ENCODE measurements at places on chromosomes 12 and 14.

GRCh38 chr14:55912344-55912743 lies 205.9 kb upstream of the PELI2 start:
- DNase-seq, result no peak

GRCh38 chr14:103483600-103483999 lies 39.0 kb downstream of the CKB start:
- no peak for DNase-seq

DNA sequence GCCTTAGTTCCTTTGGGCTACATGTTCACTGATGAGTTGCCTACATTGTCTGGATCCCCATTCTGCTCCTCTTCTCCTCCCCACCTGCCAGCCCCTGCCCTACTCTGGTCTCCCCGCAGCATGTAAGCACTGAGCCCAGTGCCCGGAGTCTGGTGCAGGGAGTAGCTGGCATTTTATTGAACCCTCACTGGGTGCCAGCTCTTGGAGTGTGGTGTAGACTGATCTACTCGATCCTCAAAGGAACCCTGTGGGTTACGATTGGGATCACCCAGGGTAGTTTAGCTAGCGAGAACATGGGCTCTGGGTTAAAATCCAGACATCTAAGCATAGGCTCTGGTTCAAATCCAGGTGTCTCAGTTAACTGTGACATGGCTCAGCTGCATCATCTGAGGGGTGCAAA lies 8.3 kb upstream of the SERPINA6 start:
- no peak for DNase-seq

DNA sequence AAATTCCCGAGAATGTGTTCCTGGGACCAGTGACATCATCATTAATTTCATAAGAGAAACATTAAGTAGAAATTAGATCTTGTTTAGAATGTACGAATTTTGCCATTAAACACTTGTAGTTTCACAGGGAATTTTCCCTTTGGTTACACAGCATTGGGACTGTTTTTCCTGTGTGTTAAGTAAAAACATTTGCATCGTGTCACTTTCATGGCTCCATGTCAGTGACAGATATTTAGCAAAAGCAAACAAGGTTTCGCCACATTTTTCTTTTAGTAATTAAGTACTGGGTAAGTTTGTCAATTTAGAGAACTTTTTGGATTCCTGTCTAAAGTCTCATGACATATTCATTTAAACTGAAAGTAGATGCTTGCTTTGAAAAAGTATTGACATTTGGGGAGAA lies 45.5 kb upstream of the OVCH1 start:
- DNase-seq, result no peak

DNA sequence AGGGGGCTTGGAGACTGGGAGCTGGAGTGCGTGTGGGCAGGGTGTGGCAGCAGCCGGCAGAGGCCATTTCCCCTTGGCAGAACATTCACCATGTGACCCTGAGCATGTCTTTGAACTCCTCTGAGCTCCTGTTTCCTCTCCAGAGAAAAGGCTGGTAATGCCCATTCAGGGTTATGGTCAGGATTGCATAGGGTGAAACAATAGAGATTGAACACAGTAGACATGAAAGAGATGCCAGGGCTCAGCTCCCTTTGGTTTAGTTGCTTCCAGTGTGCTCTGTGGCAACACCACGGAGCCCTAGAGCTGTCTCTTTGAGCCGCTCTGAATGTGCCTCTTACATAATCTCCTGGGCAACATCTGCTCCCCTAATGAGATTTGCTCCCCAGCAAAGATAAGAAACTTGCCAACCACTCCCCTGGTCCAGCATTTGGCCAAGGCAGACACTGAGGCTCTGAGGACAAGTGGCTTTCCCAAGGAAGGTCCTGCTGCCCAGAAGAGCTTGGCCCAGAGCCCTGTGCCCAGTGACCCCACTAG lies 4.6 kb downstream of the IFI27 start:
- DNase-seq, result no peak

DNA sequence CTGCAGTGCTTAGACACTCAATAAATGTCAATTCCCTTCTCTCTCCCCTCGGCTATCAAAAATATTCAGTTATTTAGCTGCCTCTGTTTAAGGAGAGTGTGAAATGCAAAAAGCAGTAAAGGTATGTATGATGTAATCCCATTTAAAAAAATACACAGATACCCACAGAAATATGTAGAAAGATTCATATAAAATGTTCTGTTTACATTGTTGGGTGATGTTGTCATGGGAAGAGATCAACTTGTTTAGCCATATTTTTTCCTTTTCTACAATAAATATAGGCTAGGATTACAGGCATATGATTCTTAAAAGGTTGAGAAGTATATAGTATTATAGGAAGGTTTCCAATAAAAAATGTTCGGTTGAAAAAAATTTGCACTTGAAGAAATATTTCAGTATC lies 7.8 kb downstream of the PPP2R3C start:
- no peak for DNase-seq

- DNase-seq, result no peak
Measured at GRCh38 chr14:94680862-94681288, 68.7 kb downstream of the SERPINA3 start.

DNA sequence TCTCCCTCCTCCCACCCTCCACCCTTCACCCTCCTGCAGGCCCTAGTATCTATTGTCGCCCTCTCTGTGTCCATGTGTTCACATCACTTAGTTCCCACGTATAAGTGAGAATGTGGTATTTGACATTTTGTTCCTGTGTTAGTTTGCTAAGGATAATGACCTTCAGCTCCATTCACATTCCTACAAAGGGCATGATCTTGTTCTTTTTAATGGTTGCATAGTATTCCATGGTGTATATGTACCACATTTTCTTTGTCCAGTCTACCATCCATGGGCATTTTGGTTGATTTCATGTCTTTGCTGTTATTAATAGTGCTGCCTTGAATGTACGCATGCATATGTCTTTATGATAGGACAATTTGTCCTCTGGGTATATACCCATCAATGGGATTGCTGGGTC lies 29.6 kb downstream of the C12orf71 start:
- DNase-seq, result no peak

GRCh38 chr12:10722502-10722904 lies 620 bp downstream of the YBX3 start:
- peak; percentile 44 for DNase-seq

DNA sequence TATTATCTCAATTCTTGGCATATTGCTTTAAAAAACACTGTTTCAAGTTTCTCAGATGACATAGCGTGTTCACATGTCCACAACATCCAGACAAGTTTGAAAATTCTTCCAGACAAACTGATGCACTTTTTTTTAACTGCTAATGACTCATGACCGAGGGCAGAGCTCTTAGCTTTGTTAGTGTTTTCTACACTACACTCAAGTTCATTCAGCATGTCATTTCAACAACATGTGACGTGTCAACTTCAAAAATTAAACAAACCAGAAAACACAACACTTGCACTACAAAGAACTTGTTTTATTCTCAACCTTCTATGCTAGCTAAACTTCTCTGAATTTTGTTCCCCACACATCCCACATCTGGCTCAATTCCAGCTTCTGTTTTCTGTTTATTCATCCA lies 1186.3 kb upstream of the FLRT2 start:
- DNase-seq, result no peak

DNA sequence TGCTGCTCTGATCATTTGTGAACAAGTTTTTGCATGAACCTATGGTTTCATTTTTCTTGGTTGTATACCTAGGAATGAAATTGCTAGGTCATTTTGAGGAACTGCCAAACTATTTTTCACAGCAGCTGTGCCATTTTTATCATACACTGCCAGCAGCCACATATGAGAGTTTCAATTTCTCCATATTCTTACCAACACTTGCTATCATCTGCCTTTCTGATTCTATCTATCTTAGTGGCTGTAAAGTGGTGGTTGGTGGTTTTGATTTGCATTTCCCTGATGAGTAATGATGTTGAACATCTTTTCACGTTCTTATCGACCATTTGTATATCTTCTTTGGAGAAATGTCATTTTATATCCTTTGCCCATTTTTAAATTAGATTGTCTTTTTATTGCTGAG lies 146.1 kb downstream of the C12orf75 start:
- no peak for DNase-seq

DNA sequence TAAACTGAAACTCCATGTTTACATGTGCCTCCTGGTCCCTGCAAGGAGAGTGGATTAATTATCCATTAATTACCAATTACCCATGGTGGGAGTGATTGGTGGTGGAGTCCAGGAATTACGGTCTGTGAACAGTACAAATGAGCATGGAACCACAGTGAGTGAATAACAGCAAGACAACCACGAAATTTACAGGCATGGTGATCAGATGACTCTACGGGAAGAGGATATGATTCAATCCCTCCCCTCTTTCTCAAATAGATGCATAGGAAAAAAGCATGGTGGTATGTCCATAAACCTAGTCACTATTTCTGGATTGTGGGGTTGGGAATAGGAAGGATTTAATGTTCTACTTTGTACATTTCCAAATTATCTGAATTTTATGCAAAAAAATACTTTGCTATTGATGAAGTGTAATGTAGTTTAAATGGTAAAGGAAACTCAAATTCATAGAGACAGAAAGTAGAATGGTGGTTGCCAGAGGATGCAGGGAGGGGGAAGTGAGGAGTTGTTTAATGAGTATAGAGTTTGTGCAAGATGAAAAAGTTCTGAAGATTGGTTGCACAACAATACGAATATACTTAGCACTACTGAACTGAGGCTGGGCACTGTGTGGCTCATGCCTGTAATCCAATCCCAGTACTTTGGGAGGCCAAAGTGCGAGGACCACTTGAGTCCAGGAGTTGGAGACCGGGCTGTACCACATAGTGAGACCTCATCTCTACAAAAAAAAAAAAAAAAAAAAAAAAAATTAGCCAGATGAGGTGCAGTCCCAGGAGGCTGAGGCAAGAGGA lies 41.2 kb upstream of the C12orf75 start:
- no peak for DNase-seq
